ENCODE measurements at places on chromosomes 7 and 10.

DNA sequence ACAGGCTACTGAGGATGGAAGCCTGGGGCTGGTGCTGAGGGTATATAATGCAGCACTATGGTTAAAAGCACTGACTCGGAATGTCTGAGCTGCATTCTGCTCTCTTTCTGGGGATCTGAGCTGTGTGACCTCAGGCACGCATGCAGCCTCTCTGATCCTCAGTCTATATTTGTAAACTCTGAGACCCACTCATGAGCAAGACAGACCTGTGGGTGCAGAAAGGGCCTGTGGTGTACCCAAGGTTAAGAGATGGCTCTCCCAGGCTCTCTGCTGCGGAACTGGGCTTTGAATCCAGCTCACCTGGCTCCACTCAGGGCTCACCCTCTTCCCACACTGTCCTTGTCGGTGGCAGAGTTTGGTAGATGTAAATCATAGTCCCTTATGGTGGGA, 89.9 kb downstream of the CHST15 start:
- DNase-seq, result no peak

DNA sequence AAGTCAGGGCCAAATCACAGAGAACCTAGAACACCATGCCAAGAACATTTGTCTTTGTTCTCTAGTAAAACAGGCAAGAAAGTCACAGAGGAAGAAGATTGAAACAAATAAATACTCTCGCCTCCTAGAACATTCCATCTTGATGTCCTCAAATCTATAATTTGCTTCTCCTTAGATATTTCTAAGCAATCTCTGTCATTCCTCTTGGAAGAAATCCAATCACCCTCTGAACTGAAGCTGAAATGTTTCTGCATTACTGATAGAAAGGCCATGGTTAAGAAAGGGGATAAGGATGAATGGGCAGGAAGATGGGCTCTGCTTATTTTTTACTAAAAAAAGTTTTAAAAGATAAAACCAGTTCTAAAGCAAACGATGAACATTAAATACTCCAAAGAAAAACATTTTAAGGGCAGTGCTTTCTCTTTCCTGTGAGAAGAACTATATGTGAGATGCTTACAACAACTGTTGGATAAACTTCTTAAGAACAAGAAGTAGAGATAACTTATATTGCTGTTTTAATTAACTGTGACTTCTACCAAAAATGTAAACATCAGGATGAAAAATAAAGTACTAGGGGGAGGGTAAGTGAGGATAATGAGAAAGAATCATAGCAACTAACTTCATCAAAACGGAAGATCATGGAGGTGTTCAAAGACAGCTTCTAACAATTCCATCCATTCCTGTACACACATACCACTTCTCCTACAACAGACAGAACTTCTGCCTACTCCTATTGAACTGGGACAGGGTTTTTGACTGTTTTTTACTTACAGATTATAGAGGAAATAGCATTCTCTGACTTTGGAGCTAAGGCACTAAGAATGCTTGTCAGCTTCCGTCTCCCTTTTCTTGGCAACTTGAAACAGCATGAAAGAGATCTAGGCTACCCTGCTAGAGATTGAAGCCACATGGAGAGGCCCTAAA, 153.0 kb upstream of the LRRTM3 start:
- DNase-seq, result no peak

GRCh38 chr10:133405844-133406527, 12.0 kb downstream of the MTG1 start:
- DNase-seq, result no peak

- no peak for DNase-seq
Measured at GRCh38 chr7:92115821-92116220, 18.5 kb downstream of the CYP51A1 start.

DNA sequence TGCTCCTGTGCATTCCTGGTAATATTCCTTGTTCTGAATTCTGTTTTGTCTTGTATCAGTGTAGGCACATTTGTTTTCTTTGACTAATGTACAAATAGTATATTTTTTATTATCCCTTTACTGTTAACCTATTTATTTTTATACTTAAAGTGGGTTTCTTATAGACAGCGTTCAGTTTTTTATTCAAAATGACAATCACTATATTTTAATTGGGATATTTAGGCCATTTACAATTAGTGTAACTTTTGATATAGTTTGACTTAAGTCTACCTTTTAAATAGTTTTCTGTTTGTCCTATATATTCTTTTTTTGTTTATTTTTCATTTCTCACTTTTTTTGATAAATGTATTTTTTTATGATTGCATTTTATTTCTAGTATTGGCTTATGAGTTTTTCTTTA, 219.8 kb downstream of the DNAJB9 start:
- DNase-seq, result no peak

GRCh38 chr7:51233374-51233773, 83.2 kb downstream of the COBL start:
- peak; percentile 40 for DNase-seq

GRCh38 chr10:103826885-103827284, 28.5 kb downstream of the SH3PXD2A start:
- DNase-seq, result peak; percentile 32

GRCh38 chr10:55305285-55305684, 504.3 kb upstream of the PCDH15 start:
- DNase-seq, result no peak

DNA sequence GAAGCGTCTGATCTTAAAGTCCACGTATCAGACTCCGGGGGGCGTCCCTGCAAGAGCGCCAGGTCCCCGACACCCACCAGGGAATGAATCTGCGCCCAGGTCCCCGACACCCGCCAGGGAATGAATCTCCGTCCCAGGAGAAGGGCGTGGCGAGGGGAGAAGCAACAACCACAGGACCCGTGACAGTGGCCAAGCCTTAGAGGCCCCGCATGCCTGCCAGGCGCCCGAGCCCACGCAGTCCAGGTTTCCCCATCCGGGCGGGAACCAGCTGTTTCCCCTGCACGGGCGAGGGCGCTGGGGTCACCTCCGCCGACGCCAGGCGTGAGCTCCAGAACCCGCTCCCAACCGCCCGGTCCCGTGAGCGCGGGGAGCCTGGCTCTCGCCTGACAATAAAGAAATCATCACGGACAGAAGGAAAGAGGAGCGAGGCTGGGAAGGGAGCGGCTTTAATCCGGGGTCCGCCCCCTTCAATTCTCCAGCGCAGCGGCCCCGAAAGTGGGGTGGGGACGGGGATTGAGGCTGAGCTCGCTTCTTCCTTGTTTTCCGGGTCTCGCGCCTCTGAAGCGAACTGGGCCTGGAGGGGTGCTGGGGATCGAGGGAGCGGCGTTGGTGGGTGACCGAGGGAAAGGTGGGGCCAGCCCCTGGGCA, 29.0 kb upstream of the BMS1 start:
- no peak for DNase-seq

- DNase-seq, result no peak
Measured at GRCh38 chr7:121126801-121127534, 138.5 kb downstream of the CPED1 start.

All from posterior cingulate gyrus (tissue), 11 donors.